IMR-90 (cell line): ENCODE measurements at places on chromosomes 1 and 21. TPM values are rescaled to one million over a fixed set of nuclear protein-coding genes. Genes with fewer than 3 reads are reported as not detected.

The NBPF6 gene
- polyA plus RNA-seq, result not detected in 2 replicates

The ACKR1 gene
- polyA plus RNA-seq, result not detected in 2 replicates

The BRINP3 gene
- polyA plus RNA-seq, result 0.09 and 0.15 TPM in 2 replicates

The SLAMF9 gene
- polyA plus RNA-seq, result 0.27 and 0.67 TPM in 2 replicates

The DIO1 gene
- polyA plus RNA-seq, result not detected in 2 replicates

The MIXL1 gene
- polyA plus RNA-seq, result not detected in 2 replicates

GRCh38 chr21:37338671-37339551 lies 27.7 kb upstream of the DYRK1A start:
- DNase-seq, result peak; percentile 92

DNA sequence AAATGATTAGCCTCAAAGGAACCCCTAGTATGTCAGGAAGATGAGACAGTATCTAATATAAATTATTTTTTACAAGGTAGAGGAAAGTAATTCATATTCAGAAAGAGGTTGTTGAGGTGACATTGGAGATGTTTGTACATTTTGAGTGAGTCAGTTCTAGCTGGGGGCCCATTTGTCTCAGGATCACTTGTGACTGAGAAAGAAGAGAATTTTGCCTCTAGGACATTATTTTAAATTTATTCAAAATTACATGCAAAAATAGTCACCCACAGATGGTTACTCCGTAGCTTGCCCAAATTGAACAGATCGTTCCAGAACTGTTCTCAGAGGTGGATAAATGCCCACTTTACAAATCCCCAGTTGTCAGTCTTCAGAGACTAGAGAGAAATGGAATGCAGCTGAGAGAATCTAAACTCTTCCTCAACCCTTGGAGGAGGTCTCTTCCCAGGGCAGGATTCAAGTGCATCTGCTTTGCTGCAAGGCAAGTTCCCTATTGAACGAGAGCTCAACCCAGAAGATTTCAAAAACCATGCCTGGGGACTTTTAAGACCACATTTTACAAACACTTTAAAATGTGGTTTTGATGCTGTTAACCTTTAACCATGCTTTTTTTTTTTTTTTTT lies 987.8 kb upstream of the ADAMTS5 start:
- peak; percentile 71 for DNase-seq

GRCh38 chr1:231550448-231550781 lies 21.9 kb downstream of the TSNAX start:
- no peak for DNase-seq

GRCh38 chr1:33337441-33337840 lies 16.5 kb upstream of the A3GALT2 start:
- no peak for DNase-seq

DNA sequence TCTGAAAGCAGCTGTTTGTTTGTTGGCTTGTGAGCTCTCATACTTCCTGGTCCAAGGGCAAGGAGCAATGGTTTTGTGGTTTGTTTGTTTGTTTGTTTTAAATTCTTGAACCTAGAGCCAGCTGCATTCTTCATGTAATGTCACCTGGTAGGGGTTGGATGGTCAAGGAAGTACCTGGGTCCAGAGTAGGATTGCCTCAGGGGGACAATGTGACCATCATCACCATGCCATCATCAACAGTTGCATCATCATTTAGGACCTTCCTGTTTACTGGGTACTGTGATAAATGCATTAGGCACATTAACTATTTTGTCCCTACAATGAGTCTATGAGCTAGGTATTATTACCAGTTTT lies 14.7 kb upstream of the MYOG start:
- DNase-seq, result no peak

DNA sequence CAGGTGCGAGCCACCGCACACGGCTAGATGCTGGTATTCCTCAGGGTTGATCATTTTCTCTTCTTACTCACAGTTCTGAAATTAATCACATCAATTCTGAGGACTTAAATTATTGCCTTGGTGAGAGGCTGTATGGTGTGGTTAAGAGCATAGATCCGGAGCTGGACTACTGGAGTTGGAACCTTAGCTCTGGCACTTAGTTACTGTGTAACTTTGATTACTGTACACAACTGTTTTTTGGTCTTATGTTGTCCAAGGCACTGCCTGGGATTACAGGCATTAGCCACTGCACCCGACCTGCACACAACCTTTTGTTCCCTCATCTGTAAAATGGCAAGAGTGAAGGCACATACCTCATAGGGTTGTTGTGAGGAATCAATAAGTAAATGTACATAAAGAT lies 25.6 kb upstream of the THRAP3 start:
- no peak for DNase-seq

DNA sequence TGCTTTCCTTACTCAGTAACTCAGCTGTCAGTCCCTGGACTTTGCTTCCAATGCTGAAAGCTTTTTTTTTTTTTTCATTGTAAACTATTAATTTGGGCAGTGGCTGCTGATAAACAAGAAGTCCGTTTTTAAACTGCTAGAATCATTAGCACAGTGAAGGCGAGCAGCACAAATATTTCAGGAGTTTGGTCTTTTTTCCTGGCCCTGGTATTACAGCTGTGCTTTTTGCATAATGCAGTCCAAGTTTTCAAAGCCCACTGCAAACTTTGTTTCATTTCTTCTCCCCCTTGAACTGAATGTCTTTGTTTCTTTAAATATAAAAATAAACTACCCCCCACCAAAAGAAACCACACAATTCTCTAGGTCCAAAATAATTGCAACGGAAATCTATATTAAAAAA lies 6.6 kb downstream of the GLIS1 start:
- no peak for DNase-seq

GRCh38 chr1:25505656-25506385 lies 37.6 kb upstream of the LDLRAP1 start:
- no peak for DNase-seq

GRCh38 chr1:6747674-6748073 lies 37.6 kb upstream of the CAMTA1 start:
- DNase-seq, result no peak

DNA sequence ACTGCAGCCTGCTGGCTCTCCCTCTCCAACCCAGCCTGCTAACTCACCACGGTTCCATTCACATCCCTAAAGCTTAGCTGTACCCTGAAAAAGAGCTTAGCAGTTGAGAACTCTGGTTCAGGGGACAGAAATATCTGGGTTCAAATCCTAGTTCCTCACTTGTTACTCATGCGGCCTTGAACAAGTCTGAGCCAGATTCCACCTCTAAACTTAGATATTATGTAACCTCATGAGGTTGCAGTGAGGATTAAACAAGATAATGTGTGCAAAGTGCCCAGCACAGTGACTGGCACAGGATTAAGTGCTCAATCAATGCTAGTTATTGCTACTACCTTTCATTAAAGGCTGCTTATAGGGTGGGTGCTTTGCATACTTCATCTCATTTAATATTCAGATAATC lies 41.3 kb upstream of the DHCR24 start:
- DNase-seq, result no peak

GRCh38 chr1:72280131-72280530 lies 2.2 kb downstream of the NEGR1 start:
- no peak for DNase-seq

DNA sequence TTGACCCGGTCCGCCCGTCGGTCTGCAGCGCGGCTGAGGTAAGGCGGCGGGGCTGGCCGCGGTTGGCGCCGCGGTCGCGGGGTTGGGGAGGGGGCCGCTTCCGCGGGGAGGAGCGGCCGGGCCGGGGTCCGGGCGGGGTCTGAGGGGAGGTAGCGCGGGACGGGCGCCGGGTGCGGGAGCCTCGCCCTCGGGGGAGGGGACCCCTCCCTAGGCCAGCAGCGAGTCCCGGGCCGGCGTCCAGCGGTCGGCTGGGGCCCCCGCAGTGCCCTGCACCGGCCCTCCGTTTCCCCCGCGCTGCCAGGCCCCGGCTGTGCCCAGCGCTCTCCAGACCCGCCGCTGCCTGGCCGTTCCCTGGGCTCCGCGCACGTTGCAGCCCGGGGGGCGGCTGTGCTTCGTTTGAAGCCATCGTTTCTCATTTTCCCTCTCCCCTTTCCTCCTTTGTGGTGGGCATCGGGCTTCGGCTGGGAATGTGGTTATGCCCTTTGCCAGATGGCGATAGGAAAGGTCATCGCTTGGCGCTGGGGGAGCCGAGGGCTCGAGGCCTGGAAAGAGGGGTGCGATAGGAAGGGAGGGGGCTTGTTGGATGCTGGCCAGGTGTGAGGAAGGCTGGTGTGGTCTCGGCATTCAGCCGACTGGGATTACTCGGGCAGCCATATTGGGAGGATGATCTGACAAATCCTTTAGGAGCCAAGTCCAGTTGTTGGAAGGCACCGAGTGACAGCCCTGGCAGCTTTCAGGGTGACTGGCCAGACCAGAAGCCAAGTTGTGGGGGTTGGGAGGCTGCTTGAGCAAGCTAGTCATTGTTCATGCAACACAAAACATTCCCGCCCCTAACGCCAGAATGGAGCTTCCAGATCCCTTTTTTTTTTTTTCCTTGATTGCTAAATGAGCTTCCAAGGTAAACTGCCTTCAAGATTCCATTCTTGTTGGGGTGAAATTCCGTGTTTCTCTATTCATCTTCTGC lies 753 bp downstream of the KIF1B start:
- peak; percentile 91 for DNase-seq

GRCh38 chr1:11978301-11978700 lies 1.9 kb upstream of the MFN2 start:
- no peak for DNase-seq
